GM12878 (cell line): ENCODE measurements at places on chromosomes 1 and 21. TPM values are rescaled to one million over a fixed set of nuclear protein-coding genes. Genes with fewer than 3 reads are reported as not detected.

DNA sequence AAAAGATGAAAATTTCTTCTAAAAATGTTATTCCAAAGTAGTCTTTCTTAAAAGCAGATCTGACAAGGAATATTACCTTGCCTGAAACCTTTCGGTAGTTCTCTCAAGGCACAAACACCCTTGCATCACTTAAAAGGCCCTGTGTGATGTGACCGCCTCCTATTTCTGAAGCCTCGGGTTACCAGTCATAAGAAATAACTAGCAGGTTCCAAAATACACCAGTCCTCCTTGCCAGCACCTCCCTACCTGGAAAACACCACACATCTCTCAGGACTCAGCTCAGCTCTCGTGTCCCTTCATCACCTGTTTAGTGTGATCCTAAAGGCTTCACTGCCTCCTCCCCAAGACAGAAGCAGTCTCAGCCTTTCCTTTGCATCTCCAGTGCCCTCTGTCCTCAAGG, 35.7 kb downstream of the SERBP1 start:
- no peak overlapping the region for H3K4me3 ChIP-seq
- no peak for DNase-seq
- no peaks in the 10 kb centered on the region for H3K27me3 ChIP-seq
- no peak overlapping the region for H3K27ac ChIP-seq
- no peaks in the 10 kb centered on the region for H3K4me1 ChIP-seq

DNA sequence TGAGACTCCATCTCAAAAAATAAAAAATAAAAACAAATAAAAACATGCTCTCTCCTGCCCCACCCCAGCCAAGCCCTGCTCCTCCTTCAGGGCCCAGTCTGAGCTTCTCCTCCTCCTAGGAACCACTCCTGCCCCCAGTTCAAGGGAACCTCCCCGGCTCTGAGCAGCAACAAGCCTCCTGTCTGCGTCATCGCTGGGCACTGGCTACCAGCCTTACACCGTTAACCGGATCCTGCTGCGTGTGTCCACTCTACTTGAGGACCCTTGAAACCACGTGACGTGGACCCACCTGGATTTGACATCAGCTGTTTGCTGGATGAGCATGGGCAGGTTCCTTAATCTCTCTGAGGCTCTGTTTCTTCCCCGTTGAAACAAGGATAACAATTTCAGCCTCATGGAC, 1.6 kb upstream of the TAS1R2 start:
- no peaks in the 10 kb centered on the region for H3K4me1 ChIP-seq
- no peaks in the 10 kb centered on the region for H3K27me3 ChIP-seq
- H3K36me3 ChIP-seq: no peaks in the 10 kb centered on the region
- H3K4me3 ChIP-seq: no peak overlapping the region
- DNase-seq: no peak

DNA sequence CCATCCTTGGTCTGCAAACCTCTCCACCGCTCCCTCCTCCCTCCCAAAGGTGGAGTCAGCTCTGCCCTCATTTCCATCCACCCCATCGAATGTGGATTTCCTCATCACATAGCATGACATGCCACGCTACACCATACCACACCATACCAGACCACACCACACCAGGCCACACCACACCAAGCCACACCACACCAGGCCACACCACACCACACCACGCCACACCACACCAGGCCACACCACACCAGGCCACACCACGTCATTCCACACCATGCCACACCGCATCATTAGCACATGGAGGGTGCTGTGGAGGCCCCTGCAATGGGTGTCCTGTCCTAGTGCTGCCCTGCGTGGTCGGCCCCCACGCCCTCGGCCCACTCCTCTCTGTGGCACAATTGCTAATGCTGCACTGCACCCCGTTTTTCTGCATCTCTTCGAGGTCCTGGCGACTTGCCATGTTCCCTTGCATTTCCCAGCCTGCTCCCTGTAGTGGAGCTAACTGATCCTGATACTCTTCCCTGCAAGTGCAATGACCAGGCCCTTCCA, 11.3 kb downstream of the DFFB start:
- H3K36me3 ChIP-seq: peaks cover 2% of the 10 kb centered on the region
- H3K27me3 ChIP-seq: no peaks in the 10 kb centered on the region
- H3K27ac ChIP-seq: no peak overlapping the region
- H3K4me3 ChIP-seq: no peak overlapping the region
- DNase-seq: no peak

Gene NBPF4
- not detected in 2 replicates for polyA plus RNA-seq
